Cerebellar nuclear complex (tissue), 1 donor: ENCODE measurements at places on chromosomes 5 and 9.

- DNase-seq, result no peak
Observed at GRCh38 chr5:177128551-177128981, 5.0 kb upstream of the NSD1 start.

- no peak for DNase-seq
Observed at GRCh38 chr5:57862942-57863341, 380.3 kb upstream of the ACTBL2 start.

- no peak for DNase-seq
Observed at GRCh38 chr5:154179846-154180710, 10.5 kb upstream of the GALNT10 start.

- no peak for DNase-seq
Observed at GRCh38 chr5:62041156-62041756, 264.8 kb upstream of the KIF2A start.

- DNase-seq, result no peak
Observed at GRCh38 chr5:135076051-135076491, 42.0 kb upstream of the PITX1 start.

GRCh38 chr5:177496727-177497291 lies 595 bp downstream of the PDLIM7 start:
- no peak for DNase-seq

- no peak for DNase-seq
Observed at GRCh38 chr9:137761032-137761431, 116.5 kb upstream of the CACNA1B start.

DNA sequence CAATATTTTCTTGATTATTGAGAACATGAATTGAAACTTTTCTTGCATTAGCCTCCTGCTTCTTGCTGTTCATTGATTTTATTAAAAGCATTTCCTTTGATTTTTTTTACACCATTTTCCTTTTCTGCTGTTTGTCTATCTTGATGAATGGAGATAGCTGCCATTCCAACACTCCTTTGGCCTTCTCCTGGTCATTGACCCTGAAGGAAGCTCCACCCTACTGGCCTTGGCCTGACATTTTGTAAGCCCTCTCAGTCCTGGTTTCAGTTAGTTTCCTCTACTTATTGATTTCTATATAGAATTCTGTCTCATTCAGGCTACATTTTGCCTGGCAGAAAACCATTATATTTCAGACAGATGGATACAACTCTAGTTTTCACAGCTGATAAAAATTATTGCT lies 115.1 kb upstream of the DMRTA1 start:
- no peak for DNase-seq

GRCh38 chr9:137194909-137195308 lies 5.6 kb downstream of the TPRN start:
- no peak for DNase-seq

DNA sequence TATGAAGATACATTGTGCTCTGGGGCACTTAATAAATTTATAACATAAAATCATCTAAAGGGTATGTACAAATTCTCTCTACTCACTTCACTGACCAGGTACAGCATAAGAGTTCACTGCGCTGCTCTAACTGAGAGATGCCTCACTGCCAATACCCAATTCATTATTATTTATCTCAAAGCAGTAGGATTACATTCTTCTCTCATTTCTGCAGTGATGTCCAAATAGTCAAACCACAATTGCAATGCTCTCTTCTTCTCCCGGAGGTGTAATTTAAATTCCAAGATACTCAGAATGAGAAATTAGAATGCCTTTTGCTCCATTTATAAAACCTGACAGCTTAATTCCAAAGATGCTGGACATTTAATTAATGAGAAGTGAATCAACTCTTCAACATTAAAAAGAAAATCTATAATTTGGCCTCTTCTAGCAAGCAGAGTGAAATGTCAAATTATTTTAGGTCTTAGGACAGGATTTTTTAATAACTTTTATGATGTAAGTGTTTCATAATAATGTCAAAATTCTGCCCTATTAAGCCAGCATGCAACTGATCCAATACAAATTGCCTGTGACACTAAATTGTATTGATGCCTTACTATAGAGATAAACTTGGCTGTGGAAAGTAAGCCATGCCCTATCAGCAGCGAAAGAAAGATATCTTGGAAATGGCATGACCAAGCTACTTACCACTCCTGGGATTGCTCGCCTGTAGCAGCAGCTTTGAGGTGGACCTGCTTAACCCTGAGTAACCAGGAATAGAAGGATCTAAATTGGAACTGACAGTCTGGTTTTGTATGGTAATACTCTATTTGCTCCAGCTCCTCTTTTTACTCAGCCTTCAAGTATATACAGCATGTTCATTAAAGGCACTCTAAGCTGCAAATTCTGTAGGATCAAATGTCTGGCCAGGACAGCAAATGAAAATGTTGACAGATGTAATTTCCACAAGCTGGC lies 374.2 kb upstream of the TYRP1 start:
- no peak for DNase-seq

DNA sequence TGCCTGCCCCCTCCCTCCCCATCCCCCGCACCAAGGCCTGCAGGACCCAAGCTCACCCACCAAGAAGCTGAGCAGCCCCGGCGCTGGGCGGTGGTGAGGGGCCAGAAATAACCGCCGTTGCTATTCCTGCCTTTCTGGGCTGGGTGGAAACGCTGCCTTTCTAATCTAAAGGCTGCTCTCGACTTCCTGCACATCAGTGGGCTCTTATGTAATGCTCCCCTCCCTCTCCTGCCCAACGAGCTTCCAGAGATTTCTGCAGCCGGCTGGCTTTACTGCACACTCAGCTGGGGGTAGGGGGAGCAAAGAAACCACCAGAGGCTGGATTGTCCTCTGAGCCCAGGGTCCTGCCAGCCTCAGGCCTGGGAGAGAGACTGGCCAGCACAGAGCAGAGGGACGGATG lies 6.9 kb upstream of the EGR1 start:
- DNase-seq, result no peak

DNA sequence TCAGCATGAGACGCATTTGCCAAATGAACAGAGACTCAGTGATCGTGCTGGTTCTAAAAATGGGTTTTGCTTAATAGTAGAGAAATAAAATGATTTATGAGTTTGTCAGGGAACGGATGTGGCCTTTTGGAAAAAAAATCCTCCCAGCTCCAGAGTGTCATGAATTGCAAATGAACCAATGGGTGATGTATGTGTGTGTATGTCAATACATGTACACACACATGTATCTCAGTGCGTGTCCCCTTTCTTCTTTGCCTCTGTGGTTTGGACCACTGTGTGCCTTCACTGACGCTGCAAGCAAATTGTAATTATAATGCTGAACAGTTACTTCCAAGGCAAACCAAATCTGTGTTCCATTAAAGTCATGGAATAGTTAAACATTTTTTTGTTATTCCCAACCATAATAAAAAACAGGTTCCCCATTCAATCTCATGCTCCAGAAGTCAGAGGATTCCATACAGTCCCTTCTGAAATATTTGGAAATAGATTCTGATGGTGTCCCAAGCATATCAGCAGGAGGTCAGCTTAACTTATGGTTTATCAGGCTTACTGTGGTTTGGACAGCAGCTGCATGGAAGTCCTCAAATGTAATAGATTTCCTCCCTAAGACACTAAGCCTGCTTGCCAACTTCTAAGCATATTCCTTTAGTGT lies 630.5 kb downstream of the ACTL7B start:
- DNase-seq, result no peak

- DNase-seq, result no peak
Observed at GRCh38 chr5:163385271-163385670, 52.1 kb upstream of the CCNG1 start.

GRCh38 chr5:36569491-36569890 lies 36.9 kb upstream of the SLC1A3 start:
- no peak for DNase-seq

DNA sequence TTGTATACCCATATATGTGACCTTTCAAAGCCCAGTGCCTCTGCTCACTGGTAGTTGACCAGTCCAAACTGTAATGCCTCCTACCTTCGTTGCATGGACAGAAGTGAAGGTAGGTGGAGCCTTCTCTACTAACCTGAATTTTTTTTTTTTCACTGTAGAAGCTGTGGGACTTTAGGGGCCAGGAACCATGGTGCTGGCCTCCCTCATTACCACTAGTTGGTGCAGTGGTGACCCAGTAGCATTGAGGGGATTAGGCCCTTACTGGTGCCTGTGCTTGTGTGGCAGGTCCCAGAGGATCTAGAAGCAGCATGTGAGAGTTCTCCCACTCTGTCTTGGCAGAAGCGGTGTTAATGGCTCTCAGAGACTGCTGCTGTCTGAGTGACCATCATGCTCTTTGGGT lies 2.3 kb downstream of the RALGPS1 start:
- no peak for DNase-seq

DNA sequence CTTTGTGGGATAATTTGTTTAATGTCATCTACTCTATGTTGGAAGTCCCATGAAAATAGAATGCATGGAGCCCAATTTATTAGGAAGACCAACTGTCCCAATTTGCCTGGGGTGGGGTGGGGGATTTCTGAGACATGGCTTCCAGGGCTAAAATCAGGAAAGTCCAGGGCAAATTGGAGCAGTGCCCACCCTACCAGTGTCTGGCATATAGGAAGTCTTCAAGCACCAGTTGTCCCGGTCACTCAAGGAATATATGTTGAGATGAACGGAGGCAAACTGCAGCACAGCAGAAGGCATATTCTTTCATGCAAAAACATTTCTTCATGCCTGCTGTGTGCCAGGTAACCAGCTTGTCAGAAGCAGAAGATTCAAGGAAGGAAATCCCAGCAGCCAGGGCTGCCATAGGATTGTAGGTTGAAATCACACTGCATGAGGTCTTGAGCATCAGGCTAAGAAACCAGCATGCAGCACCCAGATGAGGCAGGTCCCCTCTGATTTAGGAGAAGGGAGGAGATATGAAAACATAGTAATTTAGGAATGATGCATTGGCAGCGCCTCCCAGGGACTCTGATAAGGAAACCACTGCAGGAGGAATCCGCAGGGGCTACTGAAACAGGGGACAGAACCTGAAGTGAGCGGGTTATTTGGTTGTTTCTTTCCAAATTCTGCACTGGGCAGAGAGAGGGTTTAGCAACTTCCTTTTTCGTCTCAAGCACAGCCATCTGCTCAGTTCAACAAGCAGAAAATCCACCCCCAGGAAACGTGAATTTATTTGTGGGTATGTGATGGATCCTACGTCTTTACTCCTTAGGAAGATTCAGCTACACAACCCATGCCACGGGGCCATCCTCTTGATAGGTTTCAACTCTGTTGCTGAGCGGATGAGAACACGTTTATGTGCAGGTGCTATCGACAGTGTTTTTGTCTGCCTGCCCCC lies 112.6 kb upstream of the CPEB4 start:
- DNase-seq, result no peak

DNA sequence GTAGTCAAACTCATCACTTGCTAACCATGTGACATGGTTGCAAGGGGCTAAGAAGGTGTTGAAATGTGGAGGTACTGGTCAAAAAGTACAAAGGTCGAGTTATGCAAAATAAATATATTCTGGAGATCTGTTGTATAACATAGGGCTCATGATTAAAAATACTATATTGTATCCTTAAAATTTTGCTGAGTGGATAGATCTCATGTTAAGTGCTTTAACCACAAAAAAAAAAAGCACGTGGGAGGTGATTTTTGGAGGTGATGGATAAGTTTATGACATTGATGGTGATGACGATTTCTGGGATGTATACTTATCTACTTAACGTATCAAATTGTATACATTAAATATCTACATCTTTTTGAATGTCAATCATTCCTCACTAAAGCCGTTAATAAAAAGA lies 96.2 kb upstream of the PAPPA start:
- no peak for DNase-seq

- no peak for DNase-seq
Observed at GRCh38 chr5:53337827-53338226, 142.6 kb upstream of the FST start.

DNA sequence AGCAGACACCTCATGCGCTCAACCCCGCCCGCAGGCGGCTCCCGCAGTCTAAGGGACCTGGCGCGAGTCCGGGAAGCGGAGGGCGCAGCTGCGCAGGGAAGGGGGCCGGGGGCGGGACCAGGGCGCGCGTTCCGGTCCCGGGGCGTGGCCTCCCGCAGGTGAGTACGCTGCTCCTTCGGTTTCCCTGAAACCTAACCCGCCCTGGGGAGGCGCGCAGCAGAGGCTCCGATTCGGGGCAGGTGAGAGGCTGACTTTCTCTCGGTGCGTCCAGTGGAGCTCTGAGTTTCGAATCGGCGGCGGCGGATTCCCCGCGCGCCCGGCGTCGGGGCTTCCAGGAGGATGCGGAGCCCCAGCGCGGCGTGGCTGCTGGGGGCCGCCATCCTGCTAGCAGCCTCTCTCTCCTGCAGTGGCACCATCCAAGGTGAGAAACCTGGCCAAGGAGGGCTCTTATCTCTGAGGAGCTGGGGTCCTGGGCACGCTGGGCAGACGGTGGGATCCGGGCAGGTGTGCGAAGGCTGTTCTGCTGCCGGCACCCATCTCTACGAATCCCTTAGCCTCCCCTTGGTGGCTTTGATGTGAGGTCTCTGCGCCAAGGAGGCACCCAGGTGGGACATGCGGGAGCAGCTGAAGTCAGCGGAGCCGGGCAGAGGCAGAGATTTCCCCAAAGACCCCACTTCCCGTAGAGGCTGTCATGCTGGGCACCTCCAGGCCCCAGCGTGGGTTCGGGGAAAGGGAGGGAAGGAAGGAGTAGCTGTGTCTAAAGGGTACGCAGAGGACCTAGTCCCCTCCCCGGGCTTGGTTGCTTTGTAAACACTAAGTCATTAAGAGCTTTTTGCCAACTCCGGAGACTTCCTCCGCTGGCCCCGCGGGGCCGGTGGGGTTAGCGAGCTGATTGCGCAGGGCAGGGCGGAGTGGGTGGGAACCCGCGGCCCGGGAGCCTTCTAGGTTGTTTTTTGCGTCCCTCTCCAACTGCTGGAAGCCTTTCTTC lies at the start of gene F2RL1:
Gene F2RL1, plus strand, starts transcription at position 187 of the 988 bp plus-strand sequence. Its CDS starts 153 bp downstream, at position 340.
- DNase-seq, result no peak

DNA sequence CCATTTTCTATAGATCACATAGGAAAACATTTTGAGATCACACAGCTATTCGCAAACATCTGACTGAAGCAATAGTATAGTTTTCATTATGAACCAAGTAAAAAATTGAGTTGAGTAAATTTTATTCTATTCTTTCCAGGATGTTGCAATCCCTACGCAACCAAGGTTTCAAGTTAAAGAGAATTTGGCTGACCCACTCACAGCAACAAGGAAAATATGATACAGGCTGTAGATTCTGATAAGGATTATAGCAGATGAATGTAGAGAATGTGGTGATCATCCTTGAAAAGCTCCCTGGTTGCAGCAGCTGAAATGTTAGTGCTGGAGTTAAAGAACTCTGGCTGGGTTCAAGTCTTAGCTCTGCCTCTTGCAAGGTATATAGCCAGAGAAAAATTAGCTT lies 4.7 kb downstream of the ABCA1 start:
- no peak for DNase-seq

- DNase-seq, result no peak
Observed at GRCh38 chr5:107874795-107875194, 204.1 kb upstream of the EFNA5 start.

DNA sequence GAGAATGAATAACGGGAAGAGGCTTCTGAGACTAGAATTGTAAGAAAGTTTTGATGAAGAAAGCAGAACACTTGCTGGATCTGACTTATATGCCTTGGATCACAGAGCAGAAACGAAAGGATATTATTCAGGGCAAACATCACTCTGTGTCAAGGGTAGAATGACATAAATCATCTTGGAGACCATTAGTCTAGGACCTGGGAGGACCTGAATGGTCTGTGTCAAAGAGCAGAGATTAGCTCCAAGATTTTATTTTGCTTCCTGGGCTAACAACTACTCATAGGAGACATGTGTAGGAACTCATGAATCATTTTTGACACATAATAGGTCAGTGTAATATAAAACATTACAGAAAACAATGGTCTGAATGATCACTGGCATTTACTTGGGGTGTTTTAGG lies 417.9 kb downstream of the SLCO4C1 start:
- DNase-seq, result no peak

- DNase-seq, result no peak
Observed at GRCh38 chr5:179126506-179126991, 66.4 kb downstream of the ZNF354C start.

GRCh38 chr9:71249729-71250317 lies 128.4 kb upstream of the TRPM3 start:
- no peak for DNase-seq
